ENCODE measurements at places on chromosomes 4 and X.

GRCh38 chr4:83043801-83044407 lies 8.9 kb downstream of the COPS4 start:
- no peak for DNase-seq

DNA sequence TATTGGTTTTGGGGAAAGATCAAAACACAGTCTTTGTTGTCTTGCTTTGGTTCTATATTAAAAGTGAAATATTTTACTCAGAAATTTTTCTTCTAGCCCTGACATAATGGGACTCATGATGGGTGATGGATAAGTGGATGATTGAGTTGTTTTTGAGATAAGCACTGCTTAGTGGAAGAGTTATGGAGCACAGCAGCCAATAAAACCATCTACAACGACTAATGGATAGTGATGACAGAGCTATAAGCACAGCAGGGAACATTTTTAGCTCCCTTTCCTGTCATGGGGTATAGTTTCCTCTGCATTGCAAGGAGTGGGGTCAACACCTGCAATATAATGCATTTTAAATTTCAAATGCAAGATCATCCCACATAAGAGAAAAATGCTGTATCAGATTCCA lies 812.4 kb downstream of the STPG2 start:
- DNase-seq = no peak

DNA sequence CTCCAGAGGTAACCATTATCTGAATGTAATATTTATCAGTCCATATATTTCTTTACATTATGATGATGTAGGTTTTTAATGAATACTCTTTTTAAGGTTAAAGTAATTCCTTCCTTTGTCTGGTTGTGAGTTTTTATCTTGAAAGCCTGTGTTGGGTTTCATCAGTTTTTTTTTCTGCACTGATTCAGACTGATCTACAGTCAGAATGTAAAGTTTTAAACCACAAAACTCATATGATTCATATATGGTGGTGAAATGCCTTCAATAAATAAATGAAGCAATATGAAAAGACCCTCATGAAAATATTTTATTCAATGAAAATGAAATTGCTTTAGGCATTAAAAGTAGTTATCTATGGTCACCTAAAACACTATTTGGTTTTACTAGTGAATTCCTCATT lies 47.1 kb downstream of the SORBS2 start:
- no peak for DNase-seq

- no peak for DNase-seq
These were observed 1.0 kb downstream of the GAB3 start for GRCh38 chrX:154749856-154750255.

- no peak for DNase-seq
These were observed 44.5 kb upstream of the IL2 start for GRCh38 chr4:122500852-122501501.

DNA sequence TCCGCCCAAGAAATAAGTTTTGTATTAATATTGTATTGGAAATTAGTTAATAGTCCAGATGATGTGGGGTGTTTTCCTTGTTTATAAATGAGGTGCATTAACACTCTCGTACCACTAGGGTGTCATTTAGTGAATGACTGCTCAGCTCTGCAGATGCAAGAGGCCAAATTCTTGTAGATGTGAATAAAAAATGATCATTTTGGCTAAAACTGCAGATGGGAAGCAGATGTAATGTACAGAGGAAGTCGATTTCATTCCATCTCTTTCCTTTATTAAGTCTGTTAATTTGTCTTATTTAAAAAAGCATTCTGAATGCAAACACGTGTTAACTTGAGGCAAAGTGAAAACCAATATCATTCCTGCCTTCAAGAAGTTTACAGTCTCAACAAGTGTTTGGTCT lies 108.1 kb downstream of the DHX15 start:
- DNase-seq = no peak

- DNase-seq = no peak
These were observed 132.6 kb downstream of the ANAPC4 start for GRCh38 chr4:25509646-25510045.

DNA sequence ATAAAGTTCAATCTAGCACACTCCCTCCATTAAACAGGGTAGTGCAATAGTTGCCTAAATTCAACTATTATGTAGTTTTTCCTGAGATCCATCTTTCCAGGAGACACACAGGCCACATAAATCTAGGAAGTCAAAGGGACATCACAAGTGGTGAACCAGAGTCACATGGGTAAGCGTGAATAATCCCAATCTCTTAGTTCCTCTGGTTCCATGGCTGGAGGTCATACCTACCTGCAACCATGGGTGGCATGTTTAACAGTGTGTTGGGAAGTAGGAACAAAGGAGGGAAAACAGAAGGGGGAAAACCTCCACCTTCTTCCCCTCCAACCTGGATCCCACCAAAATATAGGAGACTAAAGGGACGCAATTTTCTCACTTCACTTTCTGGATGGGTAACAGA lies 2651.6 kb downstream of the ARAP2 start:
- no peak for DNase-seq

DNA sequence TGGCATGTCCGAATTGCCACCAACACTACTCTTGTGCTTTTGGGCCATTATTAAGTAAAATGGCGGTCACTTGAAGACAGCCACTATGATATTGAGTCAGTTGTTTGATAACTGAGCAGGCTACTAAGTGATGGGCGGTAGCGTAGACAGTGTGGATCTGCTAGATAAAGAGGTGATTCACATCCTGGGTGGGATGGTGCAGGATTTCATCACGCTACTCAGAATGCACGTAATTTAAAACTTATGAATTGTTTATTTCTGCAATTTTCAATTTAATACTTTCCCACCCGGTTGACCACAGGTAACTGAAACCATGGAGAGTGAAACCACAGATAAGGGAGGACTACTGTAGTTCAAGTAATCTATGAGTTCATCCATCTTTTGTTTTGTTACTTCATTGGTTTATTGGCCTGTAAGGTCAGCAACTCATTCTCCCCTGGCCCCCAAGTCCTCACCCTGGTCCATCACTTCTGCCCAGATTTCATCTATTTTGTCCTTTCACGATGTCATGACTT lies 2.9 kb downstream of the ARAF start:
- no peak for DNase-seq

DNA sequence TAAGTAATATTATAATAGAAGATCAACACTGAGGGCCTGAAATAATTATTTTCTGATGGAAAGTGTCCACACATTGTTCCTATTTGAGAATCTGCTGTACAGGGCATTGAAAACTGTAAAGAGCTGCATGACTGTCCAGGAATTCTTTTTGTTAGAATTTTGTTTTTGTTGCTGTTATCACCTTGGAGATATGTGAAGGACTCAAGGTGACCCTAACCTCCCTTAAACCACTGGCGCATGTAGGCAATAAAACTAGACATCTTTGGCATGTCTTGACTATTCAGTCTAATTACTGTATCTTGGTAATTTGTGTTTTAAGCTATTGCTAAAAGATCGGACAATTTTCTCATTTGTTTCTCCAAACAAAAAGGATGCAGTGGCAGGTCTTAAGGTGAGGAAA lies 55.5 kb upstream of the SMIM10 start:
- no peak for DNase-seq

DNA sequence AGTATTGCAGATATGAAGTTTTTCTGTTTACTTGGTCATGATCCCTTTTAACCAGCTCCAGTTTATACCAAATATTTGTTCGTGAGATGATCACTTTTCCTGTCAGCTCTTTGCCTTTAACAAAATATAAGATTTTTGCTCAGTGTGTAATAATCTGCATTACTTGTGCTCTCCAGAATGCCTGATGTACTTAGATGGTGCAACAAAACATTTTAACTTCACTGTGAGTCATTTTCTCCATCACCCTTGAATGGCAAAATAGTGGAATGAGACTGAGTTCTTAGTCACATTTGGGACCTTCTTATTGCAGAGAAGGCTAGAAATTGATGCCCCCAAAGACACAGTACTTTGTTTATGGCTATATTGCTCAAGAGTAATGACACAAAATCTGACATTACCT lies 252.0 kb downstream of the FRMPD4 start:
- no peak for DNase-seq

DNA sequence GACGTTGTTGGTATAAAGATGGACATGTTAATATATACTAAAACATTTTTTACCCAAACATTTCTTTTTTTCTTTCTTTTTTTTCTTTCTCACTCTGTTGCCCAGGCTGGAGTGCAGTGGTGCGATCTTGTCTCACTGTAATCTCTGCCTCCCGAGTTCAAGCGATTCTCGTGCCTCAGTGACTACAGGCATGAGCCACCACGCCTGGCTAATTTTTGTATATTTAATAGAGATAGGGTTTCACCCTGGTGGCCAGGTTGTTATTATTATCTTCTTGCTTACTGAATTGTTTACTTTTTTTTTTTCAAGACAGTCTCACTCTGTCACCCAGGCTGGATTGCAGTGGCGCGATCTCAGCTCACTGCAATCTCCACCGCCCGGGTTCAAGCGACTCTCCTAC lies 68.8 kb downstream of the HOPX start:
- no peak for DNase-seq

Measured in spinal cord (tissue), 10 donors.